ENCODE measurements at places on chromosomes 2 and 18.

- no peak for DNase-seq
These were observed 28.6 kb upstream of the MEX3C start for GRCh38 chr18:51226068-51226467.

DNA sequence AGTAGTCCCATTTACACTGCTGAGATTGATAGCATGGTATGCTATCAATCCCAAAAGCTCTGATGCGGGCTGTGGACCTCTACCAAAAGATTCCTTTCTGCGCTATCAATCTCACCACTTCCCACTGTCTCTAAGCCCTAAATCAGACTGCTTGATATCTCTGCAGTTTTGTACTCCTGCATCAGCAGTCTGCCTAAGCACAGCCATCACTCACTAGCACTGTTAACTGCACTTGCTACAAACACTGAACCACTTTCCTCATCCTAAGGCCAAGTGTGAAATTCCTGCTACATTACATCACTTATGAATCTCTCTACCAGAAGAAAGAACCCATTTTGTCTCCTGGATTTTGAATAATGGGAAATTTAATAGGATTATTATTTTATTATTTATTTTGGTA, 237.0 kb downstream of the HNMT start:
- no peak for DNase-seq

DNA sequence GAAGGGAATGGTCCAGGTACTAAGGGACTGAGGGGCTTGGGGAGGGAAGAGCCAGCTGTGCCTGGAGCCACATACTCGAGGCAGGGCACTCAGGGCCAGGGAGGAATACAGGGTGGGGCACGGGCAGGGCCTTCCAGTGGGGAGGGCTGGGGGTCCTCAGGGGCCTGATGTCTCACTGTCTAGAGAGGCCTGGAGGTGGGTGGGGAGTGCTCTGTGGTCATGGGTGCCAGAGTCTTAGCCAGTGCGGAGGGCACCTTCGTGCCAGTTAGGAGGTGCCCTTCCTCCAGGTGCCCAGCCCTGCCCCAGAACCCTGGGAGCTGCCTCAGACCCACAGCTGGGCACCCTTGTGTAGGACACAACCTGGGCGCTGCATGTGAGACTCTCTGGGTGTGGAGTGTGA, 81.2 kb downstream of the SMAD7 start:
- no peak for DNase-seq

DNA sequence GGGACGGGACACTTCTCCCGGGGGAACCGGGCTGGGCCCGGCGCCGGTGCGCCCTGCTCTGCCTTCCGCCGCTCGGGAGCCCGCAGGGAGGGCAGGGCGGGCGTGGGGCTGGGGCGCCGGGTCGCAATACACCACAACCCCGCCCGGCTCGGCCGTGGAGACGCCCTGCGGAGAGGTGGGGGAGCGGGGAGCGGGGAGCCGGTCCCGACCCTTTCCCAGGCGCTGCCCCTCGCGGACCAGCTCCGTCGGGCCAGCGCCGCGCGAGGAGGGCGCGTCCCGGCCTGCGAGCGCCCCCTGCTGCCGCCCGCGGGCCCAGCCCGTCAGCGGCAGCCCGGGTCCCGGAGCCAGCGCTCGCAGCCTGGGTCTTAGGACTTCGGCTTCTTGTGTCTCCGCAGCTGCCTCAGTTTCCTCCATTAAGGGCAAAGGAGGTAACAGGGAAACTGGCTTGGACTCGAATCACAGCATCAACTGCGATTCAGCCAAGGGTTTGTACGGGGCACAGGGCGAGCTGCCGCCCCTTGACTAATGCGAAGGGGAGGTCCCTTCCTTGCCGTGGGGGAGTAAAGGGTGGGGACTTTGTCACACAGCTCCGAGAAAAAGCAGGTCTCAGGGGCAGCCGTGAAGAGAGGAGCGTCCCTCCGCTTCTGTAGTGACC, 635 bp upstream of the ADRA2B start:
- DNase-seq, result peak; percentile 65

- no peak for DNase-seq
These were observed 69.5 kb upstream of the PSME4 start for GRCh38 chr2:54040250-54040649.

DNA sequence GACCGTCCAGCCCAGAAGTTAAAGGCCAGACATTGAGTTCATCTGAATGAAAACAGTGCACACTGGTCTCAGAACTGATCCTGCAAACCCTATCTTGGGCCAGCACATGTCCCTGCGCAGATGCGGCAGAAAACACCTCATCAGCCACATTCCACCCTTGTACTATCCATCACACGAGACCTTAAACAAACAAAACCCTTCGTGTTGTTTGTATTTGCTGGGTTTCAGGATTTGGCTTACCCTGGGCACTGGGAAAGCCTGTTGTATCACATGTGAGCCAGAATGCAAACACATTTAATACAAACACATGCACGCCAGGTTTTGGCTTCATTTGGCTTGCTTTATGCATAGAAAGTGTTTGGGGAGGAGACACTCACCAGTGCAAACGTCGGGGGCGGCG, 12.5 kb downstream of the WIPF1 start:
- no peak for DNase-seq

DNA sequence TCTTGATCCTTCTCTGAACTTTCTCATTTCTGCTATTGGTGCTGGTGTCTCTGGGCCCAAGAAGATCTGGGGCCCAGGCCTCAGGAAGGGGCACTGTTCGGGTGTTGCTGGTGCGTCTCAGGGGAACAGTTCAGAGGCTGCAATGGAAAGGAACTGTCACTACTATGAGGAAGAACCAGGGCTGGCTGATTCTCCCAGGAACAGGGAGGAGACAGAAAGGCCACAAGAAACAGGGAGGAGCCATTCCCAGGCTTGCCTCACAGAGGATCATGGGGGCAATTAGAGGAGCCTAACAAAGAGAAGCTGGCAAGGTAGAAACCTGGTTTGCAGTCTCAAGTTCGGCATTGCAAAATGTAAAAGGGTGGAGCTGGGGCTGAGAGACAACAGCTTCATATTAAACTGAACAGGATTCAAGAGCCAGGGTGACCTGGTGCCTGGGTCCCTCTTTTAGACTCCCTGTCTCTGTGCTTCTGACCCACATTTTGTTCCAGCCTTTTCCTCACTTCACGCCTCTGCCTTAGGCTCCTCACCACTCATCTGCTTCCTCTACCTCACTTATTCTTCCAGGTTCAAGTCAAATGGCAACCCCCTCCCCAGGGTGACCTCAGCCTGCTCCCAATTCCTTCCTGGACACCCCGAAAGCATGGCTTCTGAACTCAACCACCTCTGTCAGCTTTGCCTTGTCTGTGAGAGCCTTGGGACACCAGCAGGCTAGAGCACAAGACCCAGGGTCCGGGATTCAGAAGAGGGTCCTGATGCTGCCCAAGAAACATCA, 58.4 kb downstream of the GYPC start:
- DNase-seq, result no peak

- DNase-seq, result no peak
These were observed 1.8 kb downstream of the TGFBRAP1 start for GRCh38 chr2:105327690-105328089.

- DNase-seq, result no peak
These were observed 161.4 kb upstream of the GULP1 start for GRCh38 chr2:188130317-188130716.

- DNase-seq, result no peak
These were observed 63.1 kb downstream of the PARD3B start for GRCh38 chr2:204608237-204608939.

DNA sequence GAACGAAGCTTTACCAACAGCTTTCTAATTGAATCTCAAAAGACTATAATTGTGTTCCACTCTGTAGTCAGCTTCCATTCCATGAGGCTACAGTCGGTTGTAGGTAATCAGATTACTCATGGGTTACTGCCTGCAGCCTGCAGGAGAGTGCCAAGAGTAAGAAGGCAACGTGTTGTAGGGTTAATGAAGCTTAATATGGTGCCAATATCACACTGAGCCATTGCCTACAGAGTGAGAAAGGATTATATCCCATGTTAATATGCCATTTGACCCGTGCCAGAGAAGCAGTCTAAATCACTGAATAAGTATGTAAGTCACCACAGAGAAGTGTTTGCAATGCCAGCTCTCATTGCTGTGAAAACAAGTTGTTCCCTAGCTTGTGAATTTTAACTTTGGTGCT, 734.5 kb upstream of the ACVR2A start:
- no peak for DNase-seq

- no peak for DNase-seq
These were observed 276.6 kb downstream of the MREG start for GRCh38 chr2:215736653-215737290.

- no peak for DNase-seq
These were observed 326.9 kb upstream of the UBE2E3 start for GRCh38 chr2:180653481-180653880.

DNA sequence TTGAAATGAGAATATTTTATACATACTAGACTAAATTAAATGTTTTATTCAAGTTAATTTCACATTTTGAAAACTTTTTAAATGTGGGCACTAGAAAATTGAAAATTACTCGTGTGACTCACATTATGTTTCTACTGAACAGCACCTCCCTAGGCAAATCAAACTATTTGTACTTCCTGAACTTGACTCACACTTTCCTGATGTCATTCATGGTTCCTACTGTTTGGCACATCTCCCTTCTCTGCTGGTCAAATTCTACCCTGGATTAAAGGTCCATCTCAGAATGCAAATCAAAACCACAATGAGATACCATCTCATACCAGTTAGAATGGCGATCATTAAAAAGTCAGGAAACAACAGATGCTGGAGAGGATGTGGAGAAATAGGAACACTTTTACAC, 16.7 kb downstream of the LHCGR start:
- DNase-seq, result no peak

GRCh38 chr2:24754985-24755705, 38.0 kb downstream of the PTRHD1 start:
- DNase-seq, result no peak

- DNase-seq, result no peak
These were observed 264.7 kb downstream of the METTL4 start for GRCh38 chr18:2306606-2307005.

DNA sequence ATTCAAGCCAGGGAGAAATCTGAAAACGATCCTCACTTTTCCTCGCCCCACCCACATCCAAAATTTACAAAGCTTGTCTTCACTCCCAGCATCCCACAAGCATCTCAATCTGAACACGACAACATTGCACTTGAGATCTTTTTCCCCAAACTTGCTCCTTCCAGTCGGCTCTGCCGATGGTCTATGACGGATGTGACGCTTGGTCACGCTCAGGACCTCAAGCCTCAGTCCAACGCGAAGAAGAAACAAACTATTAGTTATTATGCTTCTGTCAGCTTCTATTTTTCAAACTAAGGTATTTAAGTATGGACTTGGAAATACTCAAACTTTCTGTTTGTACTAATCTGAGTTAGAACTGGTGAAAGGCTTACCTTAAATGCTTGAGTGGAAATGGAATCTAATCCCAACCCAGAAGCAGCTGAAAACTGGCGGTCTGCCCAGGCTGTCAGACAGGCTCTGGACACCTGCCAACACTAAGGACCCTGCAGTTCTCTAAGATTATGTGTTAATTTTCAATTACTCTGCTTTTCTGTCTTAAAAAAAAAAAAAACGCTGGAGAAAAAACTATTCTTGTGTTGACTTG, 132.1 kb upstream of the DNMT3A start:
- no peak for DNase-seq

GRCh38 chr18:28439870-28440269, 262.9 kb upstream of the CDH2 start:
- DNase-seq, result no peak

GRCh38 chr18:77671456-77672167, 422.0 kb downstream of the GALR1 start:
- DNase-seq, result no peak

GRCh38 chr18:37019157-37019827, 190.4 kb downstream of the KIAA1328 start:
- DNase-seq, result no peak

DNA sequence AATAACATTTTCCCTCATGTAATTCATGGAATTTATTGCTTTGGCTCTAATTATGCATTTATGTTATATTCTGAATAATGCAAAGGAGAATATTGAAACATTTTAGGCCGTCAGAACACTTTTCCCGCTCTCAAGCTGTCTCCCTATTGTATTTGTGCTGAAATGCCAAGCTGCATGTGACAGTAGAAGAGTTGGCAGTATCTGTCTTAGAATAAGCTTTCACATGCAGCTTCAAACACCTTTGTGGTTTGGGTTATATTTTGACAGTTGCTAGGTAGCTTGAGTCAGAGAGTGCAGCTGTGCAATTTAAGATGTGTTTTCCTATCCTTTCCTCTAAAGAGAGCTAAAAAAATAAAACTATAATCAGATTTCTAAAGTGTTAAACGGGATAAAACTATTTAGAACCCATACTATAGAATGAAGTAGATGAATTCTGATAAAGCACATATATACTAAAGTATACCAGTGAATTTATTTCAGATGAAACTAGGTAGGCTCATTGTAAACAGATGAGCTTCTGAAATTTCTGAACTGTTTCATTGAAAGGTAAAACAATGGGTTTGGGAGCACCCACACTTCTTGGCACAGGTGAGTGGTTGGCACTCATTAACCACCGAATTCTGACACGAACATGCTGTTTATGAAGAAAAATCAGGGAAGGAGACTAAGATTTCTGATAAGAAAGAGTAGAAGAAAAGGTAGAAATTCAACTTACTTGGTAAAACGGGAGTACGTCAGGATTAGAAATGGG, 43.4 kb downstream of the PLCL1 start:
- DNase-seq, result peak; percentile 57

- DNase-seq, result no peak
These were observed 2.1 kb downstream of the COQ10B start for GRCh38 chr2:197455428-197455827.

- no peak for DNase-seq
These were observed 24.4 kb downstream of the GBX2 start for GRCh38 chr2:236143811-236144210.

- no peak for DNase-seq
These were observed 84.2 kb upstream of the ASAP2 start for GRCh38 chr2:9122367-9122766.

DNA sequence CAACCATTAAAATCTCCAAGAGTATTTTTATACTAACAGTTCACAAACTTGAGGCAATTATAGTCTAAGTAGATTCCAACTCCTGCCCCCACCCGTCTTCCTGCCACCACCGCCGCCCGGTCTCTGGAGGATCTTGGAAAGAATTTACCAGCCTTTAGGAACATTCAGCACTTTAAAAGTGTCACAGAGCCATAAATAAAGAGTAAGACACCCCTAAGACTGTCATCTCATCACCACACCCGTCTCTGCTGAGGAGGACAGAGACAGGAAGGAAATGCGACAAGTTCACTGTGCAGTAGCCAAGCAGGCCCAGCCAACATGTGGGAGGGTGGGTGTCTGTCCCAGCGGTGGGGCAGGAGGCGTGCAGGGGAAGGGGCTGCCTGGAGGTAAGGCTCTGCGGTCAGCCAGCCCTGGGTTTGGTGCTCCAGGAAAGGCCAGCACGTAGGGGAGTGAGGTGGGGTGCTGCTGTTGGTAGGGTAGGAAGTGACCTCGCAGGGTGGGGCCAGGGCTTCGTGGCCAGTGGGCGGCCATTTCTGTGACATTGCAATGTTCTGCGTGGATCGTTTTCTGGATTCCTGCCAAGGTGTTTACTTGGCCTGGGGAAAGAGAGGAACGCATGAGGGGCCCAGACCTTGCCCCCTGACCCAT, 111.6 kb downstream of the FAM210A start:
- peak; percentile 50 for DNase-seq

Data from CD4-positive, alpha-beta T cell treated with Interleukin-10 for 1 hour (primary cell).